Activated CD4-positive, CD25-positive, alpha-beta regulatory T cell treated with anti-CD3 and anti-CD28 coated beads, Interleukin-2, amount 50 U/mL, for 16 hours (primary cell): ENCODE measurements at places on chromosomes 3 and 15.

DNA sequence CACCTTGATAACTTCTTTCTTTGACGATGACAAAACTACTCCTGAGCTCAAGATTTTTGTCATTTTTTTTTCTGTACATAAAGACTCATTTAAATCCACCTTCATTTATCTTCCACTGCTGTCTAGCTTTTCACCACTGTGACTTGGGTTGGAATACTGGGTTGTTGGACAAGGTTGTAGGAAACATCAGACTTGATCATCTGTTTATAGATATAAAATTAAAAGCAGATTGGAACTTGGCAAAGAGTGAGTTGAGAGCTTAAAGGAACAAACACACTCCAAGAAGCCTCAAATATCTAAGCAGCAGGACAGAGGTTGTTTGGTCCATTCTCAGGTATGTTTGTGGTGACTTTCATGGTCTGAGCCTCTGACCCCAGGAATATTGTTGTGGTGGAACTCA lies 141.7 kb upstream of the NDN start:
- DNase-seq: no peak

GRCh38 chr3:185251272-185251671 lies 2.6 kb downstream of the EHHADH start:
- DNase-seq: no peak

DNA sequence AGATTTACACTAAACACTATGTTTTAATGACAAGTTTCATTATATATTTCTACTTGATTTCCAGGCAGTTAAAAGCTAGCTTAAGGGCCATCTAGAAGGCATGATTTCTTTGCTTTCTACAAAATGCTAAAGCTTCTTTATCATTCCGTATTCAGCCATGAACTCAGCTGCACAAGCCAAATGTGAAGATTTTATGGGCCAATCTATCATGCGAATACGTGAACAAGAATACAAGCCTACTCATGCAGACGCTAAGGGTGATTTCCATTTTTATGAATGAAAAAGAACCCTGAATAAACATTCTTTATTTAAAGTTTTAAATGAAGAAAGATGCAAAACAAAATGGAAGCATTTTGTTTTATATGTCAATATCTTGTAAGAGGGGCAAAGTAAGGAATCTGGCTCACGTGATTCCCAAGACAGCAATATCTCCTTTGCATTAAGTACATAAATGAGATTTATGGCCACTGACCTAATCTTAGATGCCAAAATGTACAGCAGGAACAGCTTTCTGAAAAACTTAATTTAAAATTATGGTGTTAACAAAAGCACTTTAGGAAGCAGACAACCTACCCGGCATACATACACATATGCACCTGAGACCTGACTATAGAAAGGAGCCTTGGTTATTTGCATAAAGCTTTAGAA lies 215.8 kb downstream of the DPH6 start:
- no peak for DNase-seq

- no peak for DNase-seq
These were observed 34.8 kb downstream of the MCCC1 start for GRCh38 chr3:183064475-183064874.

GRCh38 chr3:134610432-134611385 lies 40.1 kb downstream of the KY start:
- DNase-seq: no peak
